Caco-2 (cell line): ENCODE measurements at places on chromosomes 5 and 9.

- DNase-seq: no peak
Observed at GRCh38 chr5:1658665-1659064, 134.9 kb upstream of the LPCAT1 start.

DNA sequence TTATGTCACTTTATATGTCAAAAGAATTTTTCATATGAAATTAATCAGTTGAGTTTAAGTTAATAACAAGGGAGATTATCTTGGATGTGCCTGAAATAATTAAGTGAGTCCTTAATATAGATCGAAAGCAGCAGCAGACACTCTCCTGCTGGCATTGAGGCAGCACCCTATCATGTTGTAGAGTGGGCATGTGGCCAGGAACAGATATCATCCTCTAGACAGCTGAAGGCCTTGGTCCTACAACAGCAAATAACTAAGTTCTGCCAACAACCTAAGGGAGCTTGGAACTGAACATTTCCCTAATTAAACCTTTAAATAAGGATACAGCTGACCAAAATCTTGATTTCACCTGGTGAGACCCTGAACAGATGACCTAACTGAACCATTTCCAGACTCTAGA lies 25.8 kb upstream of the UGT3A1 start:
- DNase-seq: no peak

- no peak for DNase-seq
Observed at GRCh38 chr9:69919461-69920061, 98.9 kb downstream of the CFAP95 start.

DNA sequence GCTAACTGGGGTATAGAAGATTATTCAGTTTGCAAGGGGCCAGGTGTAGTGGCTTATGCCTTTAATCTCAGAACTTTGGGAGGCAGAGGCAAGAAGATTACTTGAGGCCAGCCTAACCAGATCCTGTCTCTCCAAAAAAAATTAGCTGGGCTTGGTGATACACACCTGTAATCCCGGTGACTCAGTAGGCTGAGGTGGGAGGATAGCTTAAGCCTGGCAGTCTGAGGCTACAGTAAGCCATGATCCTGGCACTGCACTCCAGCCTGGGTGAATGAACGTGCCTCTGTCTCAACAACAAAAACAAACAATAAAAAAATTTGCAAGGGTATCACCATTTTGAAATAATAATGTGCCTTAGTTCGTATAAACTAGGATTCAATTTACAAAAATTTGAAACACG lies 51.3 kb downstream of the BAAT start:
- no peak for DNase-seq
